ENCODE measurements at places on chromosomes 7 and 10.

GRCh38 chr10:125003146-125003900 is 61.4 kb downstream of the ZRANB1 start:
- DNase-seq, result no peak

DNA sequence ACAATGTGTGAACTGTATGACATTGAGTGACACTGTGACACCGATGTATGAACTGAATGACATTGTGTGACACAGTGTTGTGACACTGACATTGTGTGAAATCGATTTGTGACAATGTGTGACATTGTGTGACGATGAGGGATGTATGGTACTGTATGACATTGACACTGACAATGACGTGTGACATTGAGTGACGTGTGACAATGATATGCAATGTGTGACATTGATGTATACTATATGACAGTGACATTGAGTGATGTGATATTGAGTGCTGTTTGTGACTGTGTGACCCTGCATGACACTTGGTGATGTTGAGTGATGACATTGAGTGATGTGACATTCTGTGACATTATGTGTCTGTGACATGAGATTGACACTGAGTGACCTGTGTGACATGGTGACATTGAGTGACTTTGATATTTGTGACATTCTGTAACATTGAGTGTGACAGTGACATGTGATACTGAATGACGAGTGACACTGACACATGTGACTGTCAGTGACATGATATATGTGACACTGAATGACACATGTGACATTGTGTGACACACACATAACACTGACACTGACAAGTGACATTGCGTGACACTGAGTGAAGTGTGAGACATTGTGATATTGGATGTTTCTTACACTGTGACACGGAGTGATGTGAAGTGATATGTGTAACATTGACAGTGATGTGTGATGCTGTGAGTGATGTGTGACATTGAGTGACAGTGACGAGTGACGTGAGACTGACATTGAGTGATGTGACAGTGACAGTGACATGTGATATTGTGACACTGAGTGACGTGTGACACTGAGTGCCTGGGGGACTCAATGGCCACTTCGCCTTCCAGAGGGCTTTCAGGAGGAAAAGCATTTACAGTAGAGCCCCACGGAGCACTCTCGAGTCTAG is 167.5 kb downstream of the PRKAG2 start:
- no peak for DNase-seq

DNA sequence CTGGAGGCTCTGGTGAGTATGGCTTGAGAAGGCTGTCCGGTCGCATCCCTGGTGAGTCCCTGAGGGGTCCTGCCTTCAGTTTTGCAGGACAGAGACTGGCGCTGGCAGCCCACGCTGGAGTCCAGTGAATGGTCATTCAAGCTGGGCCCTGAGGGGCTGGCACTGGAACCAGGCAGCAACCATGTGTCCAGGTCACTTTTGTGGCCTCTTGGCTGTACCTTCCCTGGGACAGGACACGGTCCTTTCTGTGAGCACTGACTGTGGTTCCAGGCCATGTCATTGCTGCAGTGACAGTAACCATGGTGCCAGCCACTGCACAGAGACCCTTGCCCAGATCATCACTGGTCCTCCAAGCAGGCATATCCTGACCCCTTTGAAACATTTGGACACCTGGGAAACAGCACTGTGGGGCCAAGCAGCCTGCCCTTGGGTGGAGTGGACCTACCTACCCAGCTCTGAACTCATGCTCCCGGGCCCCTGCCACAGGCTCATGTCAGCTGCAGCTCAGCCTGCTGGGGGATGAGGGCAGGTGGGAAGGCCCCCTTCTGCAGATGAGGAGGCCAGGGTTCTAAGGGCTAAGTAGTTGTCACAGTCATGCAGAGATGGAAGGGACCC is 72.1 kb downstream of the ADCY1 start:
- no peak for DNase-seq

- DNase-seq, result no peak
These were observed 60.7 kb downstream of the OTUD1 start for GRCh38 chr10:23499372-23500132.

DNA sequence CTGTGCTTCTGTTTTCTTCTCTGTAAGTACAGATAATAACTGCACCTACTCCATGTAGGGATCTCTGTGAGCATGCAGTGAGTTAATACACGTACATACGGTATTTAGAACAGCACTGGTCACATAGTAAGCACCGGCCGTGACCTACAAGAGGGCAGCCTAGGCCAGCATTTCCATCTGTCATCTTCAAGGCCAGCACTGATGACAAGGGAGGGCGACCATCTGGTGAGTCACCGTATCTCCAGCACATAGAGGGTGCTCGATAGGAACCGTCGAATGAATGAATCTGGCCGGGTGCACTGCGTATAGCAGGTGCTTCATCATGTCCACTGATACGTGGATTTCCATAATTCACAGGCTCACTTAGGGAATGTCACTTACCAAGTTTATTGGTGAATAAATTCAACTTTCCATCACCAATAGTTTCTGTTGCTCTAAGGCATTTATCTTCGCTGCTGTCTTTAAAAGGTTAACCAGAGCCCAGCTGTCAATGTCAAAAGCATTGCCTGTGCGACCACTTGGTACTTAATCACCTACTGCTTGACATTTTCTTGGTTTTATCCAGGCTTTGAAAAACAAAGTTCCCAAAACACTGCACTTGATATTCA is 8.3 kb downstream of the NOD1 start:
- no peak for DNase-seq

GRCh38 chr7:155845226-155845625 is 33.0 kb upstream of the SHH start:
- DNase-seq, result no peak

- DNase-seq, result no peak
These were observed 40.9 kb downstream of the ACSM6 start for GRCh38 chr10:95234951-95235350.

GRCh38 chr10:110571093-110571743 is 3.7 kb downstream of the SMC3 start:
- no peak for DNase-seq
